ENCODE measurements at places on chromosomes 5 and 9.
A peak's percentile ranks its signal among the peaks of the same experiment; 100 is the strongest.

DNA sequence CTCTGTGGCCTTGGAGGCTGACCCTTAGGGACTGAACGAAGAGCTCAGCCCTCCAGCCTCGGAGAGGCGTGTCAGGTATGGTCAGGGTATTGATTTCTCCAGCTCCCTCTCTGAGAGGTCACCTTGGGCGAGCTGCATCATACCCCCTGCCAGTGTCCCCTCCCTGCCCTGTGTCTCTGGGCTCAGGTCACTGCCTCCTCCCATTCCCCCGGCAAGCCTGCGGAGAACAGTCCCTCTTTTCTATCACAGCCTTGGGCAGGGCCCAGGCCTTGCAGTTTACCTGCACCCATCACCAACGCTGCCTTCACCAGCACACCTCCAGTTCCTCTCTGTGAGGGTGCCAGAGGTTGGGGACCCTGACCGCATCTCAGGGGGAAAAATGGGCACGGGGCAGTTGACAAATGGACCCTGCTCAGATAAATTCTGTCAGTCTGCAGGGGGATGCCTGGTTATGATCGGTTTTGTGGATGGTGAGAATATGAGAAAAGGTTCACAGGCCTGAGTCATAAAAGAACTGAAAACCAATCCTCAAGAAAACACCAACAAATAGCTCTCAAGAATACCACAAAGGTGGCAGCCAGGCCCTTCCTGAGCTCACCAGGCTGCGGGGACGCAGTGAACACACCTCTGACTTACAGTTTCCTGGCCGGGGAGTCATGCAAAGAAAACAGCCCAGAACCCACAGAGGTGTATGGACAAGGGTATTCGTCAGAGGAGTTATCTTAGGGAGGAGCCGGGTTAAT is 24.7 kb upstream of the RXRA start:
- peak; percentile 69 for DNase-seq

GRCh38 chr9:34185778-34186551 is 7.1 kb downstream of the UBAP1 start:
- no peak for DNase-seq

DNA sequence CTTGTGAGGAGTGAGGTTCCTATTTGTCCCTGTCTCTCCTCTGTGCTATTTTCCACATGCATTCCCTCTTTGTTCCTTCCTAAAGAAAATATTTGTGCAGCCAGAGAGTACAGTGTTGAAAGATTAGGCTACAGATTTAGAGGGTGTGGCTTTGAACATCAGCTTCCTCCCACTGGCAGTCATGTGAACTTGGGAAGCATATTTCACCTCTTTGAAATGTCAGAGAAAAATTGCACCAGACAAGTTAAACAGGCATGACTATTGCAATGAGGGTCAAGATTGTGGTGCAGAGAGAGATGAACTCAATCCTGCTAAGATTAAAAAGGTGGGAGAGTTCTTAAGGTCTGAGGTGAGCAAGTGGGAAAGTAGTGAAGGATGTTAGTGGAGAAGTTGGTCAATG is 641.0 kb downstream of the DNAH5 start:
- no peak for DNase-seq

DNA sequence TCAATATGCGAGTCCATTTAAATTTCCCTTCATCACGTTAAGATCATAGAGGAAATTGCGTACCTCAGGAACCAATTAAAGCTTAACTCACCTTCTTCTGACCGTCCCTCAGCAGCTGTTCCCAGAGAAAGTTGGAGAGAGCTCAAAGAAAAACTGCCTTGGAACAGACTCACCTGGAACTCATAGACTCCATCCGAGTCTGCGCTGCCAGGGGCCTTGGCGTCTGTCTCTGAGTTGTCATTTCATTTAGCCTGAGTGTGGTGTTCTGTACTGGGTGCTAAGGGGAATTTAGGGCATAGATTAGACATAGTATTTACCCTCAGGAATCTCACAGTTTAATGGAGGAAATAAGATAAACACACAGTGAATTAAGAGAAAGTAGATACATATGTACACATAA is 892.7 kb downstream of the TLE1 start:
- no peak for DNase-seq

DNA sequence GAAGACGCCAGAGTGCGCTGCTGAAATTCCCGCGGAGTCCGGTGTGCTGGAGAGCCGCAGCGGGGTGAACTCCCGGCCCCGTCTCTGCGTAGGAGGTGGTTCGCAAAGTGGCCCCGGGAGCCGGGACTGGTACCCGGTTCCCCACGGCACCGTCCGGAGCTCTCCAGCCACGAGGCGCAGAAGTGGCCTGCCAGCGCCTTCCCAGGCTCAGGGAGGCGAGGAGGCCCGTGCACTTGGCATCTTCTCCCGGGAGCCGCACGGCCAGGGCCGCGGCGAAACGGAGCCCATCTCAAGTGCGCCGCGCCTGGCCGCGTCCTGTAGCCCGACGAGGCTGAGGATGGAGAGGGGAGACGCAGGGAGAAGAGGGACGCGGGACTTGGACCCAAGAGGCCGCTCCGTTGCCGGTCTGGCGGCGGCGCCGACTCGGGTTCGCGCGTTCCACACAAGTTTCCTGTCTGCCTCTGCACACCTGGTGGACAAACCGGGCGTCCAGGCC is 1.1 kb upstream of the IRX1 start:
- DNase-seq = no peak

GRCh38 chr5:60445921-60446320 is 254.0 kb downstream of the DEPDC1B start:
- DNase-seq = no peak

GRCh38 chr5:153879596-153879995 is 159.1 kb downstream of the FAM114A2 start:
- no peak for DNase-seq

GRCh38 chr9:68690088-68690487 is 15.0 kb upstream of the PIP5K1B start:
- DNase-seq = no peak

- DNase-seq = no peak
These were observed 154.2 kb downstream of the CD180 start for GRCh38 chr5:67042176-67043003.

GRCh38 chr9:98150721-98151120 is 31.7 kb upstream of the TRIM14 start:
- no peak for DNase-seq

GRCh38 chr9:15882328-15882727 is 329.5 kb downstream of the CCDC171 start:
- DNase-seq = no peak

- no peak for DNase-seq
These were observed 35.2 kb downstream of the NUP214 start for GRCh38 chr9:131160416-131161112.

DNA sequence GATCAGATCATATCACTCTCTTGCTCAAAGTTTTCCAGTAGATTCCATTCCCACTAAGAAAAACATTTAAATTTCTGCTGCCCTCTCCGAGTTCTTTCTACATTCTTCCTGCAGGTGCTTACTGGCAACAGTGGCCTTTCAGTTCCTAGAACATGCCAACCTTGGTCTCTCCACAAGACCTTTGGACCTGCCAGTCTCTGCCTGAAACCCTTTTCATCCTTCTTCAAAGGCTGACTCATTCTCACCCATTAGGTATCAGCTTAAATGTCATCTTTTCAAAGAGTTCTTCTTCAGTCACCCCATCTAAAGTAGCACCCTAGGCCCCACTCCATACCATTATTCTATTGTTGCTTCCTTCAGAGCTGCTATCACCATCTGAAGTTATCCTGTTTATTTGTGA is 21.8 kb downstream of the PPIC start:
- no peak for DNase-seq

DNA sequence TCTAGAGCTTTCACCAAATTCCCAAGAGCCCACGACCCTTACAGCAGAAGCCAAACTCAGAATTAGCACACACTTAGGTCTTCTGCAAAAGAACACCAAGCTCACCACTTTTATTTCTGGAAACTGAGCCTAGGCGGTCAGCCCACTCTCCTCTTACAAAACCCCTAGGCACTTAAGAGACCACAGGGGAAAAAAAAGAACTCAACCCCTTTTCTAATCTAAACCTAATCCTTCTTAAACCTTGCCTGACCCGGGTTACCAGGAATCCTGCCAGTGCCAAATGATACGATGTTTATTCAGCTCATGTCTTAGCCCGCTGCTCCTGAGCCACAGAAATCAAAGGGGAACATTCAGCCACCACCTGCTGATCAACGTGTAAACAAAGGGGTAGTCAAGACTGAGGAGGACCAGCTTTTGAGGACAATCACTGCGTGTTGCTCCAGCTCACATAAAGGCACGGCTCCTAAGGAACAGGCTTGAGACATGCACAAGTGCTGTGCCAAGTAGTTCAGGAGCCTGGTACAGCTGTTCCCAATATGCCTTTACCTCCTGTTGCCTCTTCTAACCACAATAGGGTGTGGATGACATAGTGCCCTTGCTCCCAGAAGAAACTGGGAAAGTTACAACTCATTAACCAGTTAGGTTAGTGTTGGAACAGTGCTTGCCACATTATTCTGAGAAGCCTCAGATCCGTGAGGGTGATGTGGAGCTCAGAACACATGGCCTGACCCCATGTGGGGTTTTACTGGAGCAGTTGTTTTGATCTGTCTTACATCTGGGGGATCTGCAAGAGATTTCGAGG is 49.3 kb downstream of the ZFAND5 start:
- DNase-seq = no peak

DNA sequence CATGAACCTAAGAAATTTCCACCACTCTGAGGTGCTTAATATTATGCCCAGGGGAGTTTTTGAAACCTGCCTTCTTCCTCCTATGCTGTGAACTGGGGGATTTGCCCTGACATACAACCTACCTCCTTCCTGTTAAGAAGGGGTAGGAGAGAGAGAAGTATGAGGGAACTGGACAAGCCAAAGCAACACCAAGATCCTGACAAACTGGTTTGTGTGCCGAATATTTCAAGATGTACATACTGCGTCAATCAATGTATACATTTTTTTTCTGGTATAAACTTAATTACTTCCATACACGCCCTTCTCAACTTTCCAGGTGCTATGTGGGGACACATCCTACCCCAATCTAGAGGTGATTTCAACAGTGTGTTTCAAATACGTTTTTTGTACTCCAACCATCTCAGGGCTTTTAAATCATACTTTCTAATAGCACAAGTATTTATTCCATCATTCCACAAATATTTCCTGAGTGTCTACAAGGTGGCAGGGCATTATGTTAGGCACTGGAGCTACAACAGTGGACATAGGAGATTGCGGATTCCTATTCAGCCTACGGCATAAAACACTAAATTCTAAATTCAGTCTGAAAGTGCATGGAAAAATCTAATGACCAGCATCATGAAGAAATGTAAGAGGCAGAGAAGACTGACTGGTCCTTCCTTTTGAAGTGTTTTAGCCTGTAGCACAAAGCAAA is 70.1 kb upstream of the IFNK start:
- DNase-seq = no peak

GRCh38 chr9:124618476-124618875 is 111.3 kb upstream of the NR5A1 start:
- no peak for DNase-seq

- no peak for DNase-seq
These were observed at the start of gene GDNF for GRCh38 chr5:37839407-37840052. Gene GDNF (minus strand): TSS chr5:37840041. CDS start chr5:37834796, 5,245 bp downstream.

DNA sequence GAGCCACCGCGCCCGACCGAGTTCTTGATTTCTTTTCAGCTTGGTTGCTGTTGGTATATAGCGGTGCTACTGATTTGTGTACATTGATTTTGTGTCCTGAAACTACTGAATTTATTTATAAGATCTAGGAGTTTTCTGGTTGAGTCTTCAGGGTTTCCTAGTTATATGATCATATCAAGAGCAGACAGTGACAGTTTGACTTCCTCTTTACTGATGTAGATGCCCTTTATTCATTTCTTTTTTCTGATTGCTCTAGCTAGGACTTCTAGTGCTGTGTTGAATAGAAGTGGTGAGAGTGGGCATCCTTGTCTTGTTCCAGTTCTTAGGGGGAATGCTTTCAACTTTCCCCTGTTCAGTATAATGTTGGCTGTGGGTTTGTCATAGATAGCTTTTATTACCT is 17.4 kb upstream of the LRRC19 start:
- no peak for DNase-seq

- no peak for DNase-seq
These were observed 136.1 kb upstream of the ANKH start for GRCh38 chr5:15007646-15008045.

- DNase-seq = no peak
These were observed 11.8 kb downstream of the NR5A1 start for GRCh38 chr9:124495126-124496074.

DNA sequence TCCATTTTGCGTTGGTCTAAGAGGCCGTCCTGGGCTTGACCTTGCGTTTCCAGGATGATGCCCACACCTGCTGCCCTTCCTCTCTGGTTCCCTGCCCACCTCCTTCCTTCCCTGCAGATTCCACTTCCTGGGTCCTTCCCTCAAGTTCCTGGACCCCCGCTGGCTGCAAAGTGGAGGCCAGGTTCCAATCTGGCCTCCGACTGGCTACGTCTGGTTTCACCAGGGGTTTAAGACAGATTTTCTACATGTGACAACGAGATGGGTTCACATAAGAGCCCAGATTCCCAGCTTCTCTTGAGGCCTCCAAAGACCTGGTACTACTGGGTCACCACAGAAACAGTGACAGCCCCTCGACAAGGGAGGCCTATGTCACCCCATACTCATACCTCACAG is 2.1 kb downstream of the MGAT4B start:
- DNase-seq = no peak

GRCh38 chr9:114282507-114282906 is 40.4 kb upstream of the ORM1 start:
- no peak for DNase-seq

DNA sequence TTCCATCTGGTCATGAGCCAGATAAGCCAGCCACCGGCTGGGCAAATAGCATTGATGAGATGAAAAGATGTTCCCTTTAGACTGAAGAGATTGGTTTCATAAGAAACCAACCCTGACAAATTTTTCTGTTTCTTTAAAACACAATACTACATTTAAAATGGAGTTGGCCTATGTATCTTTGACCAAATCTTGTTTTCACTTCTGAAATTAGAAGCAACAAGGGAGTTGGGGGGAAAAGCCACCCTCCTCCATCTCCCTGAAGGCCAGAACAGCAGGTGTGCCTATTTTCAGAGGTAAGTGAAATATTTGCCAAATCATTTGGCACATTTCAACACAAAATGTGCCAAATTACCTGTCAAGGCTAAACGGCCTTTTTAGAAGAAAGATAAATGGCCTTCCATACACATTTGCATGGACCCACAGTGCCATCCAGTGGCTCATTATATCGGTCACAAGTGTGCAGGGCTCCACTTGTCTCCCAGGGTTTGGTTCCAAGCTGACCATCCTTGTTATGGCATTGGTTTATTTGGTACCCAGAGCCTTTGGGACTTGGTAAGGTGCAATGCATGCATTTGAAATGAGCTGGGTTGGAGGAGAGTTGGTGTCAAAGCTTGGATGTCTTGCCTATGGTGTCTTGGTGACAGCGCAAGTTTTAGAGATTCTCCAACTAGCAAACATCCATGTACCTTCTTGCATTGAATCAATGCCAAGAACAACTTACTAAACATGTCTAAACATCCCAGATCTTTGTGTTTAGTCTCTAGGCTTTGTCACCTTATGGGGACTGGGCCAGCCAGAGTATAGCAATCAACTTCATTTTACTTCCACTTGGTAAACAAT is 372.0 kb upstream of the KIF2A start:
- peak; percentile 18 for DNase-seq

- DNase-seq = no peak
These were observed 128.8 kb downstream of the ROR2 start for GRCh38 chr9:91820949-91821880.

- DNase-seq = no peak
These were observed 32.8 kb upstream of the ZSWIM6 start for GRCh38 chr5:61299261-61299681.

All from activated CD4-positive, alpha-beta T cell treated with anti-CD3 and anti-CD28 coated beads, Interleukin-2, amount 50 U/mL, for 48 hours (primary cell).